M059J (cell line): ENCODE measurements at places on chromosomes 13 and 19.

DNA sequence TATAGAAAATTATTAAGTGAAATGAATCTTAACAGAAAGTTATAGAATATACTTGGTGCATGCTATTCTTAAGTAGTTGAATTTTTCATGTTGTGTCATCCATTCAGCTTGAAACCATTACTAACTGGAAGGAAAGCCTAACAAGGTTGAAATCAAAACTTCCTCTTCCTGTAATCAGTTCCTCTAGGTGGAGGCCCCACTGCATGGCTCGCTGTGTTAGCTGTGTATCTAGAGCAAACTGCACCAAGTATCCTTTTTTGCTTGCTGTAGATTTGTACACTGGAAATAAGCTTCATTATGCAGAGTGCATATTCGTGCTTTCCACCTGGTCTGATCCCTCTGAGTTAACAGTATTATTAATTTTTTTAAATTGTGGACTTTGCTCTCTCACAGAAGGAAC is 1146.1 kb downstream of the EFNB2 start:
- no peak for DNase-seq

DNA sequence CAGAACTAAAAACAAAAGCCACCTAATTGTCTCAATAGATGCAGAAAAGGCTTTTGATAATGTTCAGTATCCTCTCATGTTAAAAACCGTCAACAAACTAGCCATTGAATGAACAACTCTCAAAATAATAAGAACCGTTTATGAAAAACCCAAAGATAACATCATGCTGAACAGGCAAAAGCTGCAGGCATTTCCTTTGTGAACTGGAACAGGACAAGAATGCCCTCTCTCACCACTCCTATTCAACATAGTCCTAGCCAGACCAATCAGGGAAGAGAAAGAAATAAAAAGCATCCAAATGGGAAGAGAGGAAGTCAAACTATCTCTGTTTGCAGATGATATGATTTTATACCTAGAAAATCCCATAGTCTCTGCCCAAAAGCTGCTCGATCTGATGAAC is 179.6 kb upstream of the EDNRB start:
- no peak for DNase-seq

DNA sequence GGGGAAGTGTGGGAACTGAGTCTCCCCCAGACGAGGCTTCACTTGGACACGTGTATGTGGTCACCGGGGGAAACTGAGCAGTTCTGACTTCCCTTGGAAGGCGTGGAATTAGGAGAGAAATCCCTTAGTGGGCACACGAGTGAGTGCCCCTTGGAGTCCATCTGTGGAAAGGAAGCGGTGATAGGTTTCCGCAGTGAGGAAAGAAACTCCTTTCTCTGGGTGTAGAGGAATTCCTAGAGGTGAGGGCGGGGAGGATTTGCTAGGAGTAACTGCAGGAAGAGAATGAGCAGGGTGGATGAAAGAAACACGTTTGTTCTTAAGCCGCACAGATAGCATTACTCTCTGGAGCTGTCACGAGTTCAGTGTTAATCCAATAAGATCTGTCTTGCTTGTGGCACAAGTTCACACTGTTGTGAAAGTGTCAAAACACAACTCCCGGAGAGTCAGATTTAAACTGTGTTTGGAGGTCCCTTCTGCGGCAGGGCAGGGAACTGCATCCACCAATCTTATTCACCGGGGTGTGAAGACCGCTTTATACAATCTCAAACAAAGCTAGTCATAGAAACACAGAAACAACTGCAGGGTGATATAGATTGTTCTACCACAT is 1.2 kb downstream of the KL start:
- no peak for DNase-seq

DNA sequence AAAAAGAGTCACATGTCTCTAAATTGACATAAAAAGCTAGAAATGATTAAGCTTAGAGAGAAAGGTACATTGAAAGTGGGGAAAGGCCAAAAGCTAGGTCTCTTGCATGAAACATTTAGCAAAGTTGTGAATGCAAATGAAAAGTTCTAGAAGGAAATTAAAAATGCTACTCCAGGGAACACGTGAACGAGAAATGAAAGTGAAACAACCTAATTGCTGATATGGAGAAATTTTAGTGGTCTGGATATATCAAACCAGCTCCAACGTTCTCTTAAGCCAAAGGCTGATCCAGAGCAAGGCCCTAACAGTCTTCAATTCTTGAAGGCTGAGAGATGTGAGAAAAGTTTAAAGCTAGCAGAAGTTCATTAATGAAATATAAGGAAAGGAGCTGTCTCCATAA is 419.8 kb downstream of the SLITRK6 start:
- DNase-seq: peak; percentile 24

GRCh38 chr13:105806628-105806920 is 728.9 kb downstream of the EFNB2 start:
- peak; percentile 65 for DNase-seq

DNA sequence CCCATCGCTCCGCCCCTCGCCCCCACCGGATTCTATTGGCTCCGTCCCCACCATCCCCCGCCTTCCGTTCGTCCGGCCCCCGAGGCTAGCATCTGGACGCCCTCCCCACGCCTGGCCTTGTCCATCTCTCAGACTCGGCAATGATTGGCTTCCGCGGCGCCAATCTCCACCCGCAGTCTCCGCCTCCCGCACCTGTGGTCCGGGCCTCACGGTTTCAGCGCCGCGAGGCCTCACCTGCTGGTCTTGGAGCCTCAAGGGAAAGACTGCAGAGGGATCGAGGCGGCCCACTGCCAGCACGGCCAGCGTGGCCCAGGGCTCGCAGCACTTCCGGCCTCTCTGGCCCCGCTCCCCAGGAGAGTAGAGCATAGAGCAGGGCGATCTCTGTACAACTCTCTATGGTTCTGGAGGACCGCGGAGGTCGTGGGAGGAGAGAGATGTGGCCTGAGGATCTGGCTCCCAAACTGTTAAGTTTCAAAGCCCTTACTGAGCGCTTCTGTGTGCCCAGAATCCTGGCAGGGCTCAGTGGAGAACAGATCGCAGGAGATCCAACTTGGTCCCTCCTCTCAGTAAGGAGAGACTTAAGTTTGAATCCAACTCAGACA is at the start of gene ERCC1:
Gene ERCC1, minus strand, starts transcription at position 329 of the 602 bp plus-strand sequence. CDS start 543 bp downstream, outside the sequence.
- peak; percentile 96 for DNase-seq

GRCh38 chr19:33401683-33402420 is 28.3 kb downstream of the CEBPG start:
- DNase-seq: no peak
